Stimulated activated CD8-positive, alpha-beta memory T cell treated with anti-CD3 and anti-CD28 coated beads, Interleukin-4, amount 100 ng/mL, for 4 hours (primary cell): ENCODE measurements at places on chromosomes 11 and 22.
A peak's percentile ranks its signal among the peaks of the same experiment; 100 is the strongest.

DNA sequence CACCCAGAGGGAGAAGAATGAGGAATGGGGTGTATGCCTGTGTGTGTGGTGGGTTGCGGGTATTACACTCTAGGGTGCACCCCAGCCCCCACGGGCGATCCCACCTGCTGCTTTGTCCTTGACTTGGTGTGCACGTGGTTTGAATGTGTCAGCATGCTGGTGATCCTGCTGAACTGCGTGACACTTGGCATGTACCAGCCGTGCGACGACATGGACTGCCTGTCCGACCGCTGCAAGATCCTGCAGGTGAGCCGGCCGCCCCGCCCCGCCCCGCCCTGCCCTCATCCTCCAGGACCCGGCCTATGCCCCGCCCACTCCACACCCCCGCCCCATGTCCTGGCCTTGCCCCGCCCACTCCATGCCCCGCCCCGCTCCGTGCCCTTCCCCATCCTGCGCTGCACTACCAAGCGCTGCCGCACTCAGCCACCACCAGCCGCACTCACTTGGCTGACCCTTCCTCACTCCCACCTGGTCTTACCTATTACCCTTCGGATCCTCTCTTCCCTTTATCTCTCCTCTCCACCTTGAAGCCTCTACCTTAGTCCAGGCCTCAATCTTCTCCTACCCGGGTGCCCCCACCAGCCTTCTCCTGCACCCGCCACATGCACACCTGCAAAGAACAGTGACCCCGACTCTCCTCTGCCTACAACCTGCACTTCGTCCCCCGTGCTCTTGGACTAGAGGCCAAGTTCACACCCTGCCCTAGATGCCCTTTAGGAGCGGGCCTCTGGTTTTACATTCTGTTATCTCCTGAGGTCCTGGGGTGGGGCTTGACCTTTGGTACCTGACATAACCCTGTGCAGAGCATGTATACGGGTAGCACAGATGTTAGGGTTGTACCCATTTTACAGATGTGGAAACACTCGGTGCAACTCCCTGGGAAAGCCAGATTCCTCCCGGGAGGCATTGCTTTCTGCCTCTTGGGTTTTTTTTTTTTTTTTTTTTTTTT is 27.7 kb downstream of the CACNA1I start:
- DNase-seq, result peak; percentile 30

DNA sequence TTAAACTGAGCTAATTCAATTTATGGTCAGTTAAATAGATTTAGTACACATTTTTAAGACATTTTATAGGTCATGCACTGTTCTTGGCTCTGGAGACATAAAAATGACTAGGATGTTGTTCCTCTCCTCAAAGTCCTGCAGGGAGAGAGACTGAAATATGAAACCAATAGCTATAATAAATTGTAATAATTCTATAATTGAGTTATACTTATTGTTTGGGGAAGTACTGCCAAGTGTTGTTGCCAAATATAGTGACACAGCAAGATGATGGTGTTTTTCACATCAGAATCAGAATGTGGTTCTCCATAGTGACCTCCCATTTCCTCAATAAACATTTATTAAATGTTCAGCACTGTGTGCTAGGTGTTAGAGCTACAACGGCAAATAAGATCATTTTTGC is 470.6 kb downstream of the NTM start:
- DNase-seq, result no peak

DNA sequence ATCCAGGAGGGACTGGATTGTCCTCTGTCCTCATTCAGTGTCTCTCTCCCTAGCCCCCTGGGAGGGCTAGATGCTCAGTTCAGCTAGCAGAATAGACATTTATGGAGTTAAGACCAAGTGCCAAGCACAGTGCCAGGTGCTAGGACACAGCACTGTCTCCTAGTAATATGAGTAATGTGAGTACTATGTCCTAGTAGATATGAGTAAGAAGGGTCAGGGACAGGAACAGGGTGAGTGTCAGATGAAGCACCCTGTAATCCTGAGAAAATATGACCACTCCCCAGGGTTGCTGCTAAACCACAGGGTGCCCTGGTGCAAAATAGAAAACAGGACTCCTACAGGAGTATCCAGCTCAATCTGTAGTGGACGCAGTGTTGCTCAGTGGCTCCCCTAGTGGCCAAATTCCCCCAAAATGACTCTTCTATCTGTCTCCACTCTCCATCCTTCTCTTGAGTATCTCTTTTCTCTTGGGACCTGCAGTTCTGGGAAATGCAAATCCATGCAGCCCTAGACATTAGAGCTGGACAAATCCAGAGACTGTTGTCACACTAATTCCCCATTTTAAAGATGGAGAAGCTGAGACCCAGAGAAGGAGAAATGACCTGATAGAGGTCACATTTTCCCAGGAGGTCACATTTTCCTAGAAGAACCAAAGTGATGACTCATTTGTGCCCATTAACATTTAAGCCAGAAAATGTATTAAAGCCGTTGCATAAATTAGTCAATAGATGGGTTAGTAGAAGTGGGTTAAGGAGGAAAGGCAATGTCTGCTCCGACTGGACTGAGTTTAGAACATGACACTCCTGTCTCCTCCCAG is 214.3 kb downstream of the NXPE2 start:
- no peak for DNase-seq

DNA sequence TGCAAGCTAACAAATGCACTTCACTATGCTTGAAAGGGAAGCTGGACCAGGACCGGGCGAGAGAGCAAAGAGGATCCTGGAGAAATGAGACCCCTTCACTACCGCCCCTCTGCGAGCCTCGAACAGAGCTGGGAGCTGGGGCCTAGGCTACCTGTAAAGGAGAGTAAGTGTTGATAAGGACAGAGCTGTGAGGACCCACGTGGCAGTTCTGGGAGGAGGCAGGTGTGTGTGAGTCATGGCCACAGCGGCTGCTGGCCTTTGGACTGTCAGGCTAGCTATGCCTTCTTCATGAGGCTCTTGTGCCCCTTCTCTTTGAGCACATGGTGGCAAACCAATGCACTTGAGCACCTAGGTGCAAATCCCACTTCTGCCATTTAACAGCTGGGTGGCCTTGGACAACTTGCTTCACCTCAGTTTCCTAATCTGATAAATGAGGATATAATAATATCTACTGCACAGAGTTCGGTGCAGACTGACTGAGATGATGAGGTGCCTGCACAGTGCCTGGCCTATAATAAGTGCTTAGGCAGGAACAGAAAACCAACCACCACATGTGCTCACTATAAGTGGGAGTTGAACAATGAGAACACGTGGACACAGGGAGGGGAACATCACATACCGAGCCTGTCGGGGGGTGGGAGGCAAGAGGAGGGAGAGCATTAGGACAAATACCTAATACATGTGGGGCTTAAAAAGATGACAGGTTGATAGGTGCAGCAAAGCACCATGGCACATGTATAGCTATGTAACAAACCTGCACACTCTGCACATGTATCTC is 35.3 kb upstream of the KCNJ11 start:
- DNase-seq, result no peak

DNA sequence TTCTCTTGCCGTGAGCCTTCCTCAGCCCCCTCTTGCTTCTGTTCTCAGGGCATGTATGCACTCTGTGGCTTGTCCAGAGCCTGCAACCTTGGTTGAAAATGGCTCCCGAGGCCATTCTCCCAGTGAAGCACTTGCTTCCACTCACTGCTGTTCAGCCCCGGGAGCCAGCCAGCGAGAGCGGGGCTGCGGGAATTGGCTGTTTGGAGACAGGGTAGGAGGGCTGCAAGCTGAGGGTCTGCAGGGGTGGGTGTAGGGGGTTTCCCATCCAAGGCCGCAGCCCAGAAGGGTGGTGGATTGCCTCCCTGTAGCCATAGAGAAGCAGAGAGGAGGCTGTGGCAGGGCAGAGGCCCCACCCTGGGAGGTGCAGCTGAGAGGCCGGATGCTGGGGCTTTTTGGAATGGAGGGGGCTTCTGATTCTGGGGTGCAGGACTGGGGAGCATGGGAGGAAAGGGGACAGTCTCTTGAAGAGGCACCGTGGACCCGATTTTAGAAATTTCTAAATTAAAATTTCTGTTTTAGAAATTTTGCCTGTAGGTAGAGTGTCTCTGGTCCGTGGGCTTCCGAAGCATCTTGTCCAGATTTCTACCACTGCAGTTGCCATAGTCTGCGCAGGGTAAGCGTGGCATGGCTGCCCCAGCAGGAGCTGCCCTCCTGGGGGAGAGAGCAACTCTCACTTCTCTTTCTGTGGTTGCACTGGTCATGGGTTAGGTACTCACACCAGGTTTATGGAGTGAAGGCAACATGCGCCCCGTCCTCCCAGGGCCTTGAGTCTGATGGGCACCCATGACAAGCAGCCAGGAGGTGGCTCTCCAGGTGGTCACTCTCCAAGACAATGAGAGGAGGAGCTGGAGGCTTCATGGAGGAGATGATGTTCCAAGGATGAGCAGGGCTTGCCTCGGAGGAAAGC is 100.2 kb downstream of the TBC1D22A start:
- no peak for DNase-seq

DNA sequence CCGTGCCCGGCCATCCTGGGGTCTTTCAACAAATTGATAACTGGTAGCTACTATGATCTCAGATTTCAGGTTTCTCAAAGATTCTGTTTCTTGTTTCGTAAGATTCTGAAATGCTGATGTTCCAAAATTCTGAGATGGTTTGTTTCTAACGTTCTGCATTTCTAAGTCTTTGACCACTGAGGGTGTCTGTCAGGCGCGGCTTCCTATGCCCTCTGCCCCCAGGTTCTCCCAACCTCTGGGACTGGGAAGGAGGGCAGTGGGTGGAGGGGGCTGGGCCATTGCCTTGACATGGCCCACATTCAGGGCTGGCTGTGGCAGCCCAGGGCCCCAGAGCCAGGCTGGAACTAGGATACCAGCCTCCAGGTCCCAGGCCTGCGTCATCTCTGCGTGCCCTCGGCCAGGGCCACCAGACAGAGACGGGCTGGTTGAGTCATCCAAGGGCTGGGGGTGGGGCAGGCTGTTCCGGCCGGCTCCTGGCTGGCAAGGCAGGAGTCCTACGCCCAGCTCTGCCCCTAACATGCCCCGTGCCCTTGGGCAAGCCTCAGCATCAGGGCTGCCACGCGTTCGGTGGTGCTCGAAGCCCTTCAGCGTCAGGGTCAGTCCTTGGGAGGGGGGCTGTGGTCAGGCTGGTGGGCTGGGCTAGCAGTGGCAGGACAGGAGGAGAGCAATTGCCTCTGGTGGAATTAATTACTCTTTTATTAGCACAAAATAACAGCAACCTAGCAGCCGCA is 5.2 kb downstream of the TMEM134 start:
- no peak for DNase-seq
